ENCODE measurements at places on chromosomes 11 and 22.

- DNase-seq, result no peak
These were observed 2.4 kb downstream of the C1QTNF4 start for GRCh38 chr11:47591764-47592163.

DNA sequence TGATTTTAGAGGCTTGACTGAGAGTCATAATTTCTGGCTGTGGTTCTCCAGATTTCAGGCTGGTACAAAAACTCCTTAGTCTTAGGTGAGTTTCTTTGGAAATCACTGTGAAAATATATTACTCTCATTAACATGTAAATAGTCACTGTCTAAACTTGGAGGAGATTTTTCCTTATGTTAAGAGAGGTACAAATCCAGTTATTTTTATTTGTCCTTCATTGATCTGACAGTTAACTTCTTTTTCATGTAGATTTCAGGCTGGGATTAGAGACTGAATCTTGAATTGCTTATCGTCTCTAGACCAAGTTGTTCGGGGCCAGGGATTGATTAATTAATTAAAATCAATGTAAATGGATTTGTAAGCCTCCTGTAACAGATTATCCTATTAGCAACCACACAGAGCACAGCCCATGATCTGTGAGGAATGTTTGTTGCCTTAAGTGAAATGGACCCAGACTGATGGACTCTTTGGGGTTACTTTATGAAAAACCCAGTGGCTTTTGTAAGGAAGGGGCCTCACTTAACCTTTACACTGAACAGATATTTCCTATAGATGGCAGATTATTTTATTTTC, 21.1 kb downstream of the TEAD1 start:
- DNase-seq, result no peak

DNA sequence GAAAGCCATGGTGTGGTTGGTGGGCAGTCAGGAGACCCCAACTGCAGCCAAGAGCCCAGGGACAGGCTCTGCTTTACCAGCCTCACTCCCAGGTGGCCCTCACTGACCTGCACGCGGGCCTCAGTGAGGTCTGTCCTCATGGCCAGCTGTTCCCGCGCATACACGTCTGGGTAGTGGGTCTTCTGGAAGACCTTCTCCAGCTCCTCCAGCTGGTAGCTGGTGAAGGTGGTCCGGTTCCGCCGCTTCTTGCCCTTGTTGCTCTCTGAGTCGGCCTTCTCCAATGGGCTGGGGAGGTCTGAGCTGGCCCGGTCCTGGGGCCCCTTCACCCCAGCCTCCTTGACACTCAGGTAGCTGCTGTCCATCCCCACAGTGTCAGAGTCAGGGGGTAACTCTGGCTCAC, 34.7 kb downstream of the ALX4 start:
- DNase-seq, result no peak

- DNase-seq, result no peak
These were observed 5.9 kb downstream of the SLC43A3 start for GRCh38 chr11:57421066-57421465.

GRCh38 chr22:21094911-21095772, 49.4 kb downstream of the LRRC74B start:
- no peak for DNase-seq

DNA sequence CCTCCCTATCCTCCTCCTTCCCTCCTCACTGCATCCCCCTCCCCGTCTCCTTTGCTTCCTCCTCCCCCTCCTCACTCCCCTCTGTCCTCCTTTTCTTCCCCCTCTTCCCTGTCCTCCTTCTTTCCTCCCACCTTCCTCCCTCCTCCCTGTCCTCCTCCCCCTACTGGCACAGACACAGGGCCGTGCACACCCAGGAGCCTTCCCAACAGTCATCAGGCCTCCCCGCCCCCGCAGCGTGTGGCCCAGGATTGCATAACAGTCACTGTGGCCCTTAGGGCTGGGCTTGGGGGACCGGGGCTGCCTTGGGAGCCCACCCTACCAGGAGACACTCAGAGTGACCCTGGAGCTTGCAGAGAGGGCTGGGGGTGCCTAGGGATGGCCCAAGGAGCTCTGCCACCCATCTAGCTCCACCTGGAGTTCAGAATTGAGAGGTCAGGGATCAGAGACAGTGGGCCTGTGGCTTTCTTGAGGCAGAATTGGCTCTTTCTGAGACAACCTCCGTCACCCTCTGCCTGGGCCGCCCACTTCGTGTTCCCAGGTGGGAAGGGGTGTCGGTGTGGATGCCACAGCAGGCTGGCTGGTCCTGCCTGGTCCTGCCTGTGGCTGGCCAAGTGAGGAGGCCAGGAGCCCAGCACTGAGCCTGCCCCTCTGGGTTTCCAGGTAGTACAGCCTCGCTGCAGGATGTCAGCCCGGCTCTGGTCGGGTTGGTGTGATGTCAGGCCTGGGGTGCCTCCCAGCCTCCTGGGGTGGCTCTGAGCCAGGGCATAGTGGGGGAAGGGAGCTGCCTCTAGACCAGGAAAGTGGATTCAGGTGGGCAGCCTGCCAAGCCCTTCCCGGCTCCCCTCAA, 1.6 kb downstream of the SPI1 start:
- DNase-seq, result no peak

DNA sequence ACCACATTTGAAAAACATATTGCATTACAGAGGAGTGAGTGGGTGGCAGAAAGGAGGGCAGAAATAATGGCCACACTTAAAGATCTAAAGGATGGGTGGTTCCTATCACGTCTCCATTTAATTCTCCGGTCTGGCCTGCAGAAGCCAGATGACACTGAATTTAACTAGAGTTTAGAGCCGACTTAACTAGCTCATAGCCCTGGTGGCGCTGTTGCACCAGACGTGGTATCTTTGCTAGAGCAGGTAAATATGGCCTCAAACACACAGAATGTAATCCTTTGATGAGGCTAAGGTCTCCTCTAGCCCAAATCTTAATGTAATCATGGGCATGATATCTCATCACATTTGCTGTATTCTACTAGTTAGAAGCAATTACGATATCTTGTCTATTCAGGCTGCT, 51.5 kb upstream of the GAL start:
- peak; percentile 56 for DNase-seq

- peak; percentile 88 for DNase-seq
These were observed 741 bp upstream of the TMEM179B start for GRCh38 chr11:62786318-62787004.

Measured in neuronal stem cell (in vitro differentiated cells).